Cortex of kidney (tissue), 1 donor: ENCODE measurements at places on chromosomes 4 and X.

DNA sequence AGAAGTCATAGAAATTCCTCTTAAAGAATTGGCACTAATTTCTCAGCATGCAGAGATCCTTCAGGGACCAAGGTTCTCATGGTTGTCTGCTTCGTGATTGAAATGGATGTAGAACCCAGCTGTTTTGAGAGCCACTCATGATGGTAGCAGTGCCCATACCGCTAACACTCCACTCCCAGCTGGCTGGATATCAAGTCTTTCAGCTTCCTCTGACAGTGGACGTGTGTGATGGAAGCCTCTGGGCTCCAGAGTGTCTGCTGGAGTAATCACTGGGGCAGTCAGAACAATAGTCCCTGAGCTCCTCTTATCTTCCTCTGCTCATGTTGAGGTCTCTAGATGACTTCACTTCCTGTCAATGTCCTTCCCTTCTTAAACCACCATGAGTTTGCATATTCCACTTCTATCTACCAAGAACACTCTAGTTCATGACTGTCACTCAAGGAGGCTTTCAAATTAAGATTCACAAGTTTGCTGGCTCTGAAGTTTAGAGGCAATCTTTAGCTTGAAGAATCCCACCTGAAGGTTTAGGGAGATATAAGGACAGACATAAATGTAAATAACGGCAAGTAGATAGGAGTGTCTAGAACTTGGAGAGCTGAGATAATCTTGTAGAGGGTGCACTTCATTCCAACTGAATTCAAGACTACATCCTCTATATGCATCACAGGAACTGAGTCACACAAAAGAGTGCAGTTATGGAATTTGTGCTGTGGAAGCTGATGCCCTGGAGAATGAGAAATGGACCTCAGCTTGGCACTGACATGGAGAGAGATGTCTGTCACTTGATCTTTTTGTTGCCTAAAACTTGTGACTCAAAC is 64.5 kb upstream of the WDR1 start:
- no peak for DNase-seq

DNA sequence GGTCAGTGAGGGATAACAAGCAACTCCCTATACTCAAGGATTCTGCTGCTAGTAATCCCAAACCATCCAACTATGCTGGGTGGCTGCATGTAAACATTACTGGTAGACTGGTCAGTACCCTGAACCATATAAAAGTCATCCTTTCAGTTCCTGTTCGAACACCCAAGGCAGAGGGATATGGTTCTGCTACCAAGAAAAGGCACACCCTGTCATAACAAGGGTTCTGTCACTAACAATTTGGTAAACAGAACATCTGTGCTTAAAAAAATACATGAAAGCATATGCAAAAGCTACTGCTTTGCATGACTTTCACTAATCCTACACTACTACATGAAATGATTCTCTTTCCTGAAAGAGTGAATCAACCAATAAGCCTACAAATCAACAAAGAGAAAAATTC is 76.8 kb upstream of the MCF2 start:
- no peak for DNase-seq

DNA sequence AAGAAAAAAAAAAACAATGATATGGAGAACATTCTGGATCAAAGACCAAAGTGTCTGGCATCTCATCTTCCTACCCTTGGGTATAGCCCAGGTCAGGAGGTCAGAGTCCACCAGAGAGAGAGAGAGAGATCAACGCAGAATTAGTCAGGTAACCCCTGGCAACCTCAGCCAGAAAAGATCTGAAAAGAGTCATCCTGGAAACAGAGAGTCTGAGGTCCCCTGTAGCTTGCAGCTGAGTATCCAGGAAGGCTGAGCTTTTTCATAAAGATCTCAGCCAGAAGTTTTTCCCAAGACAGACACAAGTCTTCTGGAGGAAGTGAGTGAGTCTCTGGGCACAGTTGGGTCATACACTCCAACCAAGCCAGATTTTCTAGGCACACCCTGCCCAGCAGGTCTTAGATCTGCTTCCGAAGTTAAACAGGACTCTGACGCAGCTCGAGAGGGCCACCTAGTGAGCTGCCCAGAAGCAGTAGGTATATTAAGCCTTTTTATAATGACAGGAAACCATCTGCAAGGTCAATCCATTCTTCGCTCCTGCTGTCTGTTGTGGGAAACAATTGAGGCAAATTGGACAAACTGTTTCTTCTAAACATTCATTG is 35.7 kb downstream of the ACE2 start:
- DNase-seq, result no peak

DNA sequence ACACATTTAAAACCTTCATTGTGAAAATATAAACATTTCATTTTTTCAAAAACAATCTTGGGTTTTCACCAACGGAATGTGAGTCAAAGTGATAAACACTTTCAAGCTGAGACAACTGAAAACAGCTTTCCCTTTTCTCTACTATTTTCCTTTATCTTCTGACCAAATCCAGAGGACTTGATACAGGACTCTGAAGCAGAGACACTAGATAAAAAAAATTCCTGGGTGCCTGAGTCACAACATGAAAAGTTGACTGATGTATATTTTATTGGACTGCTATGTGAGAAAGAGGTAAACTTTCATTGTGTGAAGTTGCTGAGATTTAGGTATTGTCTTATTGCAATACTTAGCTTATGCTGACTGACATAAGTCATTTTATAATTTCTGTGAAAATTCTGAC is 411.2 kb downstream of the SPOCK3 start:
- DNase-seq, result no peak

- DNase-seq, result no peak
These were observed 21.8 kb downstream of the FGD1 start for GRCh38 chrX:54473993-54474859.
